ENCODE measurements at places on chromosomes 16 and 17. TPM values are rescaled to one million over a fixed set of nuclear protein-coding genes. Genes with fewer than 3 reads are reported as not detected.

Gene FKBP10
- total RNA-seq, result 1.3 TPM

Gene CCDC154
- total RNA-seq, result 2.0 TPM

Gene TMEM98
- total RNA-seq, result 0.35 TPM

Gene ATP2C2
- not detected for total RNA-seq

Gene GRAP
- total RNA-seq, result 9.7 TPM

Gene KRTAP4-4
- total RNA-seq, result not detected

Gene CACNG1
- not detected for total RNA-seq

Gene IKZF3
- 119 TPM for total RNA-seq

Gene C17orf50
- total RNA-seq, result not detected

Gene OR1A1
- total RNA-seq, result not detected

Gene HSD11B2
- not detected for total RNA-seq

Gene PDILT
- not detected for total RNA-seq

Gene KRTAP4-2
- total RNA-seq, result not detected

Gene UMOD
- total RNA-seq, result not detected

Gene RCVRN
- total RNA-seq, result not detected

Gene GPRC5B
- not detected for total RNA-seq

Gene CLEC18B
- total RNA-seq, result 0.59 TPM

Gene ABI3
- total RNA-seq, result 116 TPM

Gene ESRP2
- not detected for total RNA-seq

Gene CDRT4
- total RNA-seq, result 4.9 TPM

Measured in activated CD8-positive, alpha-beta memory T cell treated with anti-CD3 and anti-CD28 coated beads, Interleukin-2, amount 10 ng/mL, durations not matched to agents 7 days and 5 days (primary cell).